ENCODE measurements at places on chromosomes 3 and 15.

DNA sequence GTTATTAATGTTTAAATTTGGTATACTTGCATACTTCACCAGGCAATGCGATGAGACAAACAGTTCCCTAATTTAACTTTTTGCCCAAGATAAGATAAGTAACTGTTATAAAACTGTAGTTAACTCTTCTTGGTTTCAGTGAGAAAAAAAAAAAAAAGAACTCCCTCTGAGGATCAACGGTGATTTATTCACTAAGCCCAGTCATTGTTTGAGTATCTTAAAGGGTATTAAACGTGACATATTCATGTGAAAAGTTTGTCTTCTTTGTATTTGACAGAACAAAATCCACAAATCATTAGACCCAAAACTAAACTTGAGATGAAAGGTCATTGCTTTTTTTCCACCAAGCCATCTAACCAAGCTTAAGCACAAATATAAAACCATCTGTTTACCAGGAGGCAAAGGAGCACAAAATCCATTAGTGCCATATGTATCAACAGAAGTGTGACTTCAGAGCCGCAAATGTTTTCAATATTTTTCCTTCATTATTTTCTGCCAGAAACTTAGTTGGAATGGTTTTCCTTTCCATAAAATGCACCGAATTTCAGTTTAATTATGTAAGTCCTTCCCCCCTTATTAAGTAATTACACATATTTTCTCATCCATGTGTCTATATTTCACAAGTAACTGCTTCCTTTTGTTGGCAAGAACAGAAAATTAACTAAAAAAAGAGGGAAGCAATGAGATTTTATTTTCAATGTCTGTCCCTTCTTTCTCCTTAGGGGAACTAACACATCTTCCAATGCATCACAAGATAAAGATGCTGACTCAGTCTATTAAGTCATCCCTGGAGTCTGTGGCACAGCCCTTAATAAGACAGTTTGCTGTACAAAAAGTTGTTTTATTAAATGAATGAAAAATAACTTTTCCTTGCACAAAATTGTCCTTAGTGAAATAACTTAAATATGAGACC lies 92.2 kb upstream of the RAP2B start:
- DNase-seq, result no peak

DNA sequence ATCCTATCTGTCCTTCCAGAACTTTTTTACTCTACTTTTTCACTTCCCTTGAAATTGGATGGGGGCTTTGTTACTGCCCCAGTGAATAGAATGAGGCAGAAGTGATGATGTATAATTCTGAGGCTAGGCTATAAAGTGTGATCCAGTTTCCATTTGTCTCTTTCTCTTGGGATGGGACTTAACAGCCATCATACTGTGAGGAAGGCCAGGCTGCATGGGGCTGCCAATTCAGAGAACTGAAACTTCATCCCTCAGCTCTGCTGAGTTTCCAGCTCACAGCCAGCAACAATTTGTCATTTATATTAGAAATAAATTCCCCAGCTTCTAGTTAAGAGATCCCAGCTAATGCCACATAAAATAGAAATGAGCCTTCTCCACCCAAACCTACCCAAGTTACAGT lies 504.0 kb upstream of the TGFBR2 start:
- no peak for DNase-seq

- DNase-seq, result no peak
These were observed 154.4 kb downstream of the XXYLT1 start for GRCh38 chr3:195116407-195117185.

DNA sequence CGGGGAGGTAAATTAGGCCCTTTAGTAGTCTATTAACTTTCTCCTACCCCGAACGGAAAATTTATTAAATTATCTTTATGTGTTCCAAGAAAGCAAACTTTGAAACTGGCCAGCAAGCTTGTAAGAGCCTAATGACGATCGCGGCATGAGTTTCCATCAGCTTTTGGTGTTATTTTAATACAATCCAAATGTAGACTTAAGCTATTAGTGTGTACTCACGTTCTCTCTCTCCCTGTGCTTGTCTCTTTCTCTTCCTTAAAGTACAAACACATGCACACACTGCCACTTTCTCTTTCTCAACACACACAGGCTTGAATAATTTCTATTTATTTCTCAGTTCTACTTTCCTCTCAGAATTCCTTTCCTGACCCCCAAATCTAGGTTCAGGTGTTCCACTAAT lies 108.8 kb upstream of the MME start:
- DNase-seq, result no peak

DNA sequence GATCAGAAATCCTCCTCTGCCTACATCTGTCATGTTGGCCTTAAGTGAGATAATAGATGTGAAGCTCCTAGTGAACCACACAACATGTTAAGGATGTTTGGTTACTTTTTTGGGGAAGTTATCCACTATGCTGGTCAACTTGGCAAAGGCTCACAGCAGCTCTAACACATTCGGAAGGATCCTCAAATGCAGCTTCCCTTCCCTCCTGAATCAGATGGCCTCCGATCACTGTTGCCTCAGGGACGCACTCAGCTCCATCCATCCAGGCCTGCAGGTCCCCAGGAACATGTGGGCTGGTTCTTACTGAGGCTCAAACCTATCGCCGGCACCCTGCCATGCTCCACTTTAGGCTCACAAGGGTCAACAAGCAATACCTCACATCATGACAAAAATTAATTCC lies 67.9 kb downstream of the CORO2B start:
- no peak for DNase-seq

- no peak for DNase-seq
These were observed 4.7 kb downstream of the RRP9 start for GRCh38 chr3:51937014-51937413.

DNA sequence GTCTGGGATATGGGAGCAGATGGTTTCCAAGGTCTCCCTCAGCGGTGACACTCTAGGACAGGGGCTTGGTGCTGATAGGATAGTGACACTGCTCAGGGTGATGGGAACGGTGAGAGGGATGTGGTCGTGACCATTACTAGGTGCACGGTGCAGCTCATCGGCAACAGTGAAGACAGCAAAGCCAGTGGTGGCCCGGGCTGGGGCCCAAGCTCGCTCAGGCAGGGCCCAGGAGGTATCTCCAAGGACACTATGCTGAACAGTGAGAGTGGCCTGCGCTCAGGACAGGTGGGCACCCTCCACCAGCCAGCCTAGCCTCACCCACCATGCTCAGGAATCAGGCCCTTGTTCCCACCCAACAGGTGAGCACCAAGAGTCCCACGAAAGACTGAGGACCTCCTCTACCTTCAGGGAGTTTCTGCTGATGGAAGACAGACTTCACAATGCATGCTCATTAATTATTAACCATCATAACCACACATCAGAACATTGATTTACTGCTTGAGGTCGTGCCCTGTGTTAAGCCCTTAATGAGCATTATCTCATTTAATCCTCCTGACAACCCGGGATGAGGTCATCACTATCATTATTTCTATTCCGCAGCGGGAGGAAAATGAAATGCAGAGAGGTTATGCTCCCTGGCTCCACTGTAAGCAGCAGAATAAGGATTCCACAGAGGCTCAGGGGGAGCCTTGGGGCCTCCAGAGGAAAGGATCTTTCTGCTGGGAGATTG lies 269.4 kb downstream of the UACA start:
- no peak for DNase-seq

- DNase-seq, result no peak
These were observed 2.1 kb downstream of the CD47 start for GRCh38 chr3:108088697-108089096.

GRCh38 chr15:96326328-96327154 lies 4.0 kb upstream of the NR2F2 start:
- DNase-seq, result no peak
